ENCODE measurements at places on chromosomes 13 and 19. TPM values are rescaled to one million over a fixed set of nuclear protein-coding genes. Genes with fewer than 3 reads are reported as not detected.

MEIS3 gene
- total RNA-seq, result not detected

HIPK4 gene
- 0.14 TPM for total RNA-seq

DNA sequence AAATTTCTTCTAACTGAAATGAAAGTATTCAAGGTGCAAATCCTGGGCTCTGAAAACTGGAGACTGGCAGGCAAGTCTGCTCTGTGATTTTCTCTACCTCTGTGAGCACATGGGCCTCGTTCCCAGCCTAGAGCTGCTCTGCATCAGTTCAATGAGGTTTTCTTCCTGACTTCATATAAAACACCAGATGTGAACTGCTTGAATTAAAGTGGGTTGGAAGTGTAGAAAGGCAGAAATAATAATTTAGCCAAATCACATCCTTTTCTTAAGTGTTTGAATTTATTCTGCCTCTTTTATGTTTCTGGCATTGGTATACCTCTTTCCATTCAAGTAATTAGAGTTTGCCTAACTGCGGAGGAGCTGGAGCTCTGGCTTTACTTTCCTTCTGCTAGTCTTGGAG, 540.8 kb downstream of the OLFM4 start:
- H3K4me3 ChIP-seq, result no peak overlapping the region
- no peaks in the 10 kb centered on the region for H3K4me1 ChIP-seq

DNA sequence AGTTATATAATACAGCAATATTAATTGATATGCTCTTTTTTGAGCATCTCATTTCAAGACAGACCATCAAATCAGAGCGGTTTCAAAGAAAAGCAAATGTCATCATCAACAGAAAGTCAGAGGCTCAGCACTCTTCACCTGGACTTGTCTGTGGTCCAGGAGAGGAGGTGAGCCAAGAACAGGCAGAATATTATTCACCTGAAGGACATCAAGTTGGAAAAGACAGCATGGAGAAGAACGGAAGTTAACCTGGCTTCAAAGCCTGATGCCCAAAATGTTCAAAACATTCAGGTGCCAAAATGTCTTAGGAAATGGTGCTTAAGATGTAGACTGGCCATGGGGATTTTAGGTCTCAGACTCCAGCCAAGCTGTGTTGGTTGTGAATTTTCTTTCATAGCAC, 40.7 kb downstream of the FGF14 start:
- H3K4me1 ChIP-seq, result no peaks in the 10 kb centered on the region
- H3K27me3 ChIP-seq, result no peaks in the 10 kb centered on the region
- H3K36me3 ChIP-seq, result no peaks in the 10 kb centered on the region
- no peak overlapping the region for H3K27ac ChIP-seq

DNA sequence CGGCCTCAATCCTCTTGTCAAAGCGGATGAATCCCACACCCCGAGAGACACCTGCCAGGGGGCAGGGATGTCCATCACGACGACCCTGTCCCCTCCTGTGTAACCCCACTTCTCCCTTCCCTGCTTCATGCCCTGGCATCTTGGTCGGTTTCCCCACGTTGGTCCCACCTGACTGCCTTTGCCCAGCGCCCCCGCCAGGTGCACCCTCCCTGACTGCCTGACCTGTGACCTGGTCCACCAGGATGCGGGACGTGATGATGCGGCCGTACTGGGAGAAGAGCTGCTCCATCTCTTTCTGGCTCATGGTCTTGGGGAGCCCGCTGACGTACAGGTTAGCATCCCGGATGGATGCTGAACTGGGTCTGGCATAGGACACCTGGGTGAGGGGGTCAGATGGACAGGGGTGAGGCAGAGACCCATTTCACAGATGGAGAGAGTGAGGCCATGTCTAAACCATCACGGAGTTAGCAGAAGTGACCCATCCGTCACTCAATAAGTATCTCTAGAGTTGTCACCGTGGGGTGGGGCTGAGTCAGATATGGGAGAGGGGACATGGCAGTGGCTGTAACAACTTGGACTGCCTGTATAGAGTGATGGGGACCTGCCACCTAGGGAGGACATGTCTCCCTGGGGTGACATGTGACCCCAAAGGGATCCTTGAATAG, 22.5 kb downstream of the ELAVL3 start:
- H3K4me1 ChIP-seq, result no peaks in the 10 kb centered on the region
- no peak overlapping the region for H3K4me3 ChIP-seq
- H3K36me3 ChIP-seq, result no peaks in the 10 kb centered on the region

Measured in natural killer cell (primary cell).